ENCODE measurements at places on chromosomes 6 and 20.

- DNase-seq: no peak
These were observed 796 bp downstream of the PHF20 start for GRCh38 chr20:35772563-35773058.

DNA sequence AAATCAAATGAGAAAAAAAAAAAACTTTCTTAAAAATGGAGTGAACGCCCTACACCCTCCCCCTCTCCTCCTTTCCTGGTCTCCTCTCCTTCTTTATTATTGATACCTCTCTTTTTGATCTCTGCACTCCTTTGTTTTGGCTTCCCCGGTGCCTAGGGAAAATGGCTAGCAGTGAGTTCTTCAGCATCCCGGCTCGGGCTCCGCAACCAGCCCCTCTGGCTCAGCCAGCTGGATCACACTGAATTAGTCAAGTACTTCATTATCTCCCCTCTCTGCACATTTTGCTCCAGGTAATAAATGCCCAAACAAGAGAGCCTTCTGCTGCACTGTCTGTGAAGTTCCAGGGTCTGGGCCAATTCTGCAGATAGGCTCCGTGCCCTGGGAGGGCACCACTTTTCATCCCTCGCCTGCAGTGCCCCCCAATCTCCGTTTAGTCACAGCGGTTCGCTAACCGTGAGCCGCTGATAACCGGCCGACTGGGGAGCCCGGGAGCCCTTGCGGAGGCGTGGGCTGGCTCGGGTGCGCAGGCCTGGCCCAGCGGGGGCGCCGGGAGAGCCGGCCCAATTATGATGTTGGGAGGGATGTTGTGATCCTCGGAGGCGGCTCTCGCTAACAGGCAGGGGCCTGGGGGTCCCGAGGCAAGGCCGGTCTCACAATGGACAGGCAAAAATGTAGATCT is 301.9 kb downstream of the TFAP2A start:
- DNase-seq: no peak

DNA sequence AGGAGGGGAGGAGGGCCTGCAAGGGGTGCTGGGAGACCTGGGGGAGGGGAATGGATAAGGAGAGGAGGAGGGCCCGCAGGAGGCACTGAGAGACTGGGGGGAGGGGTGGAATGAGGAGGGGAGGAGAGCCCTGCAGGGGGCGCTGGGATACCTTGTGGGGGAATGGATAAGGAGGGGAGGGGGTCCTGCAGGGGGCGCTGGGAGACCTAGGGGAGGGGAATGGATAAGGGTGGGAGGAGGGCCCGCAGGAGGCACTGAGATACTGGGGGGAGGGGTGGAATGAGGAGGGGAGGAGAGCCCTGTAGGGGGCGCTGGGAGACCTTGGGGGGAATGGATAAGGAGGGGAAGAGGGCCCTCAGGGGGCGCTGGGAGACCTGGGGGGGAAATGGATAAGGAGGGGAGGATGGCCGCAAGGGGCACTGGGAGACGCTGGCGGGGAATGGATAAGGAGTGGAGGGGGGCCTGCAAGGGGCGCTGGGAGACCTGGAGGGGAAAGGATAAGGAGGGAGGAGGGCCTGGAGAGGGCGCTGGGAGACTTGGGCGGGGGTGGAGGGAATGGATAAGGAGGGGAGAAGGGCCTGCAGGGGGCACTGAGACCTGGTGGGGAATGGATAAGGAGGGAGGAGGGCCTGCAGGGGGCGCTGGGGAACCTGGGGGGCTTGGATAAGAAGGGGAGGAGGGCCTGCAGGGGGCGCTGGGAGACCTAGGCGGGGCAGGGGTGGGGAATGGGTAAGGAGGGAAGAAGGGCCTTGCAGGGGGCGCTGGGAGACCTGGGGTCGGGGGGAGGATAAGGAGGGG is 1.3 kb upstream of the CTCFL start:
- no peak for DNase-seq

GRCh38 chr20:51917886-51918535 is 115.7 kb upstream of the SALL4 start:
- no peak for DNase-seq

DNA sequence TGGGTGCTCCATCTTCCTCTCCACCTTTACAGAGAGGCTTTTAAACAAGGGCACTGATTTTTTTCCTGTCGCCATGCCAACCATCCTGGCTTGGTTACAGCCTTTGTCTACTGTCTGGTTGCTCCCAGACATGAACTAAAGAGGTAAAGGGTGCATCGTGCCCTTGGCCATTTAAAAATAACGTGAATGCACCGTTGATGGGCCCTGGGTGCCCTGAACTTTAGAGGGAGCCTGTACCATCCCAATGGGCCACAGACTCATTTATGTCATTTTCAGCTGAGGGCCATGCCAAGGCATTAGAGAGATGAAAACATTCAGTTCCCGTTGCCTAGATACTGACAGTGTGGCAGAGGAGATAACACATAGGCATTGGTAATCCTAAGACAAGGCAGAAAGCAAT is 23.3 kb downstream of the TMC2 start:
- DNase-seq: no peak

GRCh38 chr6:120354452-120355098 is 979.7 kb downstream of the TBC1D32 start:
- DNase-seq: no peak
